H4 (cell line): ENCODE measurements at places on chromosomes 2 and 18.
A peak's percentile ranks its signal among the peaks of the same experiment; 100 is the strongest.

GRCh38 chr2:241035818-241036396, 37.5 kb downstream of the SNED1 start:
- no peak for DNase-seq

DNA sequence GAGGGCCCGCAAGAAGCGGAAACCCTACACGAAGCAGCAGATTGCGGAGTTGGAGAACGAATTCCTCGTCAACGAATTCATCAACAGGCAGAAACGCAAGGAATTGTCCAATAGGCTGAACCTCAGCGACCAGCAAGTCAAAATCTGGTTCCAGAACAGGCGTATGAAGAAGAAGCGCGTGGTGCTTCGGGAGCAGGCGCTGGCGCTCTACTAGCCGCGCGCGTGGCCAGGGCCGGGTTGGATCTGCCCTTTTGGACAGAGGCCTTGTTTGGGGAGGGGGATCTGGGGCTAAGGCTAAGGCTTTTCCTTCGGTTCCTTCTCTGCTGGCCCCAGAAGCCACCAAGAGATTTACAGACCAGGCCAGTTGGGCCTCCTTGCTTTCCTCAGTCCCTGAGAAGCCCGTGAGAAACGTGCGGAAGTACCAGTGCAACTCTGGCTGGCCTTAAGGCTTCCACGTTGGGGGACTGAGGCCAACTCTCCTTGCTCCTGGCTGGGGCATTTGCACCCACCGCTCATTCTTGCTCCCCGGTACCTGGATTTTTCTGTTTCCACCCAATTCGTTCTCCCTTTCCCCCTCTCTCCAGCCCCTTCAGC, 1.0 kb downstream of the HOXD12 start:
- DNase-seq = no peak

DNA sequence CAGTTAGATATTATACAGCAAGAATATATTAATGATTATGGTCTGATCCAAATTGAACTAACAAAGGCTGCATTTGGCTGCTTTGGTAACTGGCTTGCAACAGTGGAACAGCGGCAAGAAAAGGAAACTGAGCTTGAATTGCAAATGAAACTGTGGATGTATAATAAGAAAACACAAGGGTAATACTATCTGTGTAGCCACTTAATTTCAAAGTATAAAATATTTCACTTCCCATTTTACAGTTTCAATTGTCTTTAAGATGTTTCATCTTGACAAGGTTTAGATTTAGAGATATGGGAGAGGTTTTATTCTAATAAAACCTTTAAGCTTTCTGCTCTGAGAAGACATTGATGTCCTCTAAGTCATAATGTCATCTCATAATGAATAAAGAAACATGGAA, 23.8 kb downstream of the WDR75 start:
- no peak for DNase-seq

DNA sequence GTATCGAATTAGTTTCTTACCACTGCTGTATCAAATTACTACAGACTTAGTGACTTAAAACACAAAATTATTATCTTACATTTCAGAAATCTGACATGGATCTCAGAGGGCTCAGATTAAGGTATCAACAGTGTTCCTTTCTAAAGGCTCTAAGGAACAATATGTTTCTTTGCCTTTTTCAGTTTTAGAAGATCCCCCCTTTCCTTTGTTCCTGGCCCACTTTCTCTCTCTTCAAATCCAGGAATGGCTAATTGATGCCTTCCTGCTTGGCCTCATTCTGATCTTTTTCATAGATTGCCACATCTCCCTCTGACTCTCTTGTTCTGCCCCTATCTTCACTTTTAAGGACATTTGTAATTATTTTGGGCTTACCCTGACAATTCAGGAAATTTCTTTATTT, 65.7 kb downstream of the LRP1B start:
- no peak for DNase-seq

- no peak for DNase-seq
Observed at GRCh38 chr2:45685260-45685659, 33.8 kb downstream of the PRKCE start.

DNA sequence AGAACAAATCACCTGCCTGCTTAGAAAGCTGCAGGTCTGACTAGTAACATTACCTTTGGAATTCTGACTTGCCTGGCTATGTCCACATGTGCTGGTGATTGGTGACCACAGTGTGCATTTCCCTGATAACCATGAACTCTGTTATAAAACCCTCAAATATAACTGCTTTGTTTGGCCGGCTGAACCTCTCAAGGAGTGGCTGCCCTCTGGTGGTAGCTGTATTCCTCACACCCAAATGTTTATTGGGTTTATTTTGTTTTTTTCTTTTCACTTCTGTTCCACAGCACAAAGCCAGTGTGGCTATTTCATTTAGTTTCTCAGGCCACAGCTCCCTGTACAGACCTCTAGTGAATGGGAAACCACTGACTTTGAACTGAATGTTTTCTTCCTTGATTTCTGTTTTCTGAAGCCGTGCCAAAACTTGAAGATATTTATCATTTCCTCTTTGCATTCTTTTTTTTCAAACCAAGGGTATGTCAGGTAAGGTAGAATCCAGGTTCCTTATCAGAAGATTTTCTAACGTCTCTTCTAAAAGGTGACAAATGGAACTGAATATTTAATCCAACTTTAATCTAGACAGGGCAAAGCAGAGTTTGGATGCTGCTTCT, 549.0 kb upstream of the VRK2 start:
- DNase-seq = peak; percentile 65

DNA sequence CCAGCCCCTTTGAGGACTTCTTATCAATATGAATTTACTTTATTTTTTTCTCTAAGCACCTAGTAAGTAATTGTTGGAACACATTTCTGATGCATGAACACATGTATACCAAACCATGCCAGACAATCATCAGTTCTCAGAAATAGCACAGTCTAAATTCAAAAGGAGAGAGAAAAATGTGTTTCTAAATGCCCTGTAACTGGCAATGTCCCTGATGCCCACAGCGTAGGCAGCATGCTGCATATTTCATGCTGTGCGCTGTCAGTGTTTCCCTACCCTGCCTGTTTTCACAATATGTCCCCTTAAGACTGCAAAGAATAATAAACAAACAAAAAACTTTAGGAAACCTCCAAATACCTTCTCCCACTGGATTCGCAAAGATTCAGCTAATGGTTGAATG, 881.0 kb upstream of the CHAC2 start:
- DNase-seq = no peak

GRCh38 chr2:233794128-233794658, 16.1 kb downstream of the MROH2A start:
- DNase-seq = no peak

GRCh38 chr18:50193796-50194630, 934 bp downstream of the MYO5B start:
- DNase-seq = no peak

DNA sequence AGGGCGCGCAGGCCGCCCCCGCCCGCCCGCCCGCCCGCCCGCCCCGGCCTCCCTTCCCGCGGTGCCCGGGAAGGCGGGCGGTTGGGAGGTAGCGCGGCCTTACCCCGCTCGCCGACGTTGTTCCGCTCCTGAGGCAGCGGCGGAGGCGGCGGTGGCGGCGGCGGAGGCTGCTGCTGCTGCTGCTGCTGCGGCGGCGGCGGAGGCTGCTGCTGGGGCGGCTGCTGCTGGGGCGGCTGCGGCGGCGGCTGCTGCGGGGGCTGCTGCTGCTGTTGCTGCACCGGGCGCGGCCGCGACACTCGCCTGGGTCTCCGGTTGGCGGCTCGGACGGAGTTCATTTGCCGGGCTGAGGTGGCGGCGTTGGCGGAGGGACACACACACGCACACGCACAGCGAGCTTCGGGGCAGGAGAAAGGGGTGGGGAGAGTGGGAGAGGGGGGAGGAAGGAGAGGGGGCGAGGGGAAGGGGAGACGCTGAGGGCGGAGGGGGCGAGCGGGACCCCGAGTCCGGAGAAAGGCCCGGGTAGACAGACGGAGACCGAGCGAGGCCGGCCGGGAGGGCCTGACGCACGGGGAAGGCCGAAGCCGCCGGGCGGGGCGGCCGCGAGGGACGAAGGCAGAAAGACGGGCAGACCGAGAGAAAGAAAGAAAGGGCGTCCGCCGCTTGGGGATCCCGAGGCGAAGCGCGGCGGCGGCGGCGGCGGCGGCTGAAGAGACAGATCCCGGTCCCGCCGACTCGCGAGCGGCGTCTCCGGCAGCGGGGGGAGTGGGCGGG, 727 bp downstream of the FBXO11 start:
- peak; percentile 32 for DNase-seq

DNA sequence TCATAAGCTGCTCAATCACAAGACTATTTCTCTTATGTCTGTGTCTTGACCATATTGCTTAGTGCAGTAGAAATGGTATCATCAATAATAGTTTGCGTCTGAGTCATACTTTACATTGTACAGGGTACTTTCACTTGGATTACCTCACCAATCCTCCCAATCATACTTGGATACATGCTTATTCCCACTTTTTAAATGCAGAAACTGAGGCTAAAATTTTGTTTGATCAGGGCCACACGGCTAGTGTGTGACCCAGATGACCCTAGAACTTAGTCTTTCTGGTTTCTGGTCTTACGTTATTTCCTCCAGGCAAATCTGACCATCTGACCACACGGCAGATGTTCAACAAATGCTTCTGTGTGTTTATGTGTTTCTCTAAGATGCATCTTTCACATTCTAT, 23.8 kb upstream of the CCL20 start:
- DNase-seq = no peak

- no peak for DNase-seq
Observed at GRCh38 chr18:78429127-78430108, 550.2 kb upstream of the SALL3 start.

DNA sequence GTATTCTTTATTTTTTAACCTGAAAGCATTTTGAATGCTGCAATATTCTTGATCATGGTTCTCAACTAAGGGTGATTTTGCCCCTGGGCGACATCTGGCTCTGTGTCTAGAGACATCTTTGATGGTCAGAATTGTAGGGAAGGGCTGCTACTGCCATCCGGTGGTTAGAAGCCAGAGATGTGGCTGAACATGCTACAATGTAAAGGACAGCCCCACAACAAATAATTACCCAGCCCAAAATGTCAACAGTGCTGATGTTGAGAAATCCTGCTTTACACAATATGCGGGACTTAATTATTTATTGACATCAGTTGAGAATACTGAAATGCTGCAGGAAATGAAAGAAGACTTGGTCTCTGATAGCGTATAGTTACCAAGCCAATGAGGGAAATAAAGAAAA, 37.5 kb upstream of the SERPINB2 start:
- DNase-seq = peak; percentile 58

- no peak for DNase-seq
Observed at GRCh38 chr2:143231254-143231645, 102.0 kb downstream of the ARHGAP15 start.

DNA sequence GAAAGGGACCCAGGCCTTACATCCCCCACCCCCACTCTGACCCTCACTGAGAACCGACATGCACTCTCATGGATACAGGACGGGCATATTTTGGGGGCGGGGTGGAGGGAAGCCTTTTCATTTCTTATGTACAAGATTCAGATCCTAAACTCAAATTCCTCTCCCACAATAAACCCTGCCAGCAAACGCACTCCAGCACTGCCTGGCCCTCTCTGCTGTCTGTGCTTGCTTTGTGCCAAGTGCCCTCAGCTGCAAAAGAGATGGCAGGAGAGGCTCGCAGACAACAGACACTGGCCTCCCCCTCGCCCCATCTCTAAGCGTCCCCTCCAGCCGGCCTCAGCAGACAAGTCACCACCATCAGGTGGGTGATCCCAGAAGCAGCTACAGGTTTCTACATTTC, 42.4 kb downstream of the FAM168B start:
- DNase-seq = no peak

- DNase-seq = peak; percentile 85
Observed at GRCh38 chr18:13178976-13179375, 39.6 kb upstream of the LDLRAD4 start.

DNA sequence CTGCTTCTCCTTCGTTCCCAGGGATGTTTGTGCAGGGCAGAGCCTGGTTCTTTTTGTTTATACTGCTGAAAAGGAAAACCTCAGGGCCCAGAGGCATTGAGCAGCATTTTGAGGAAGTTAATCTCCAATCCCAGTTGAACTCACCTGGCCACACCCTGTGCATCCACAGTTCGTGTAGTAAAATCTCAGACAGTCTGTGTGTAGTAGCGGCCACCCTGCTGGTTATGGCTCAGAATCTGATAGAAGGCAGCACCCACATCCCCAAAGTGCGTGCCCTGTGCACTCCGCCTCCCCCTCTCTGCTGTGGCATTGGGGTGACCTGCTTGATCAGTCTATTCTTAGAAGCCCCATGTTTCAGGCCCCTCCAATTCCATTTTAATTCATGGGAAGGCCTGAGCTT, 10.9 kb downstream of the TRIB2 start:
- DNase-seq = no peak

DNA sequence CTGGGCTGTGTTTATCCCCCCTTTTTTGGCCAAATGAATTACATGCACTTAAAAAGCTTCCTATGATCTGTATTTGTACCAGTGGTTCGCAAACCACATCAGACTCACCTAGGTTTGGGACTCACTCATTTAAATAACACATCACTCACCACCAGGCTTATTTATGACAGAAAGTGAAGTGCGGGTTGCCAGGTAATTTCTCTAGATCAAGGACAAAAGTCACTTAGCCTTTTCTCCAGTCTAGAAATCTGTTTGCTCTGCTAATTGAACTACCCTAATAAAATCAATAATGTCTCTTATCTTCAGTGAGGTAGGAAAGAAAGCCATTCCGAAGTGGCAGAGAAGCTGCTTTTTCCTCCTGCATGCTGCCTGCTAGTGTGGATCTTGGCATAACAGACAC, 88.1 kb upstream of the SLC8A1 start:
- no peak for DNase-seq

DNA sequence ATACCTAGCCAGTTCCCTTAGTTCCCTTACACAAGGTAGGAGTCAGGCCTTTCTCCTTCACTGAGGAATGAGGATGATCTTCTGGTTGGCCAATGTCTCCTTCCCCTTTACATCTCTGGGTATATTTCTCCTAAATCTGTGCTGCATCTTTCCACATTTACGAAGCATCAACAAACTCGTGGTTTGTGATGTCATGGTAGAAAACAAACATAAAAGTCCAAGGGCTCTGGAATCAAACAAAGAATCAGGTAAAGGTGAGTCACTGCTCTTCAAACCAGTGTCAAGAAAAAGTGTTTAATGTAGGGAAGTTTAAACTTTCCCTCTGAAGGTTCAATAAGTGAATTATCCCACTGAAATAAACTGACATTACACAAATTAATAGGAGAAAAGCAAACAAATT, 122.9 kb downstream of the METTL8 start:
- DNase-seq = no peak

DNA sequence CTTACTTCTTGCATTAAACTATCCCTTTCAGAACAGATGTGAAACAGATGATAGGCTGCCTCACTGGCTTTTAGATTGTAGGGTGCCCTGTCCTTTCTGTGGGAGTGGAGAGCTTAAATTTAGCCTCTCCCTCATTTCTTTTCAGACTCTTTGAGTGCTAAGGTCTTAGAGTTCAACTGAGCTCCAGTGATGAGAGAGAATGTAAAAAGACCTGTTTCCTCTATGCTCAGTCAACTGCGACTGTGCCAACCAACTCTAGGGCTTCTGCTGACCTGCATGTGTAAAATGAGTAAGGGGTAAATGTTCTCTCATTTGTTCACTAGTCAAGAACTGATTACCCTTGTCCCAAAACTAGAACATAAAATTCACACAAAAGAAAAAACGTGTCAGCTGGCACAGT, 104.8 kb upstream of the TGFA start:
- no peak for DNase-seq
